ENCODE measurements at places on chromosomes 1 and 21. TPM values are rescaled to one million over a fixed set of nuclear protein-coding genes. Genes with fewer than 3 reads are reported as not detected.
A peak's percentile ranks its signal among the peaks of the same experiment; 100 is the strongest.

Gene CLCA4
- not detected for total RNA-seq

DNA sequence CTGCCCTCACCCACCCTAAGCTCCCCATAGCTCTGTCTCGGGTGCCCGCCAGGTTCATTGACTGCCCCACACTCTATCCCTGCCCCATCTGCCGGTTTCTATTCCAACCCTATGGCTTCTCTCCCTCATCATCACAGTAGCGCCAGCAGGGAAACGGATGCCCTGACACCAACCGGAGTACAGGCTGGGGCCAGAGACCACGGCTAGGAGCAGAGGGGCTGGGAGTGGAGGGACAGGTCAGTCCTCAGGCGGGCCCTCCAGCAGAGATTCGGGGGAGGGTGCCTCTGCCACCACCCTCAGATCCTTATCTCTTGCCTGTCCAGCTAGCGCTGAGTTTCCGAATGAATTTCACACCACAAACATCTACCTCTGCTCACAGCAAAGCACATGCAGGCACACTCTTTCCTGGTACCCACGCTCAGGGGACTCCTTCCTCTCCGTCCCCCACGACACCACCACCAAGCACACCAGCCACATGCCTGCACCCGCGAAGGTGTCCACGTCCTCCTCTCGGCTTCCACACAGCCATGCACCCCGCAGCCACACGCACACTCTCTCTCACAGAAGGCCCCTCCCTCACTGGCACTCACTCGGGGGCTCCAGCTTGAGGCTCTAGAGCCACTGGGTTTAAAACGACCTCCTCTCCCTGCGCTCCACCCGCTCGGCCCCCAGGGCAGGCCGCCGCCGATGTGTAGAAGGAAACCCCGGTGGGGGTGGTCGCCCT, 7.2 kb downstream of the TAL1 start:
- DNase-seq: no peak
- H3K27ac ChIP-seq: no peak overlapping the region
- peaks cover 94% of the 10 kb centered on the region for H3K27me3 ChIP-seq
- H3K4me3 ChIP-seq: no peak overlapping the region

GRCh38 chr1:168921629-168922028, 184.9 kb upstream of the ATP1B1 start:
- H3K27me3 ChIP-seq: no peaks in the 10 kb centered on the region
- H3K27ac ChIP-seq: no peak overlapping the region
- DNase-seq: no peak
- H3K4me1 ChIP-seq: no peaks in the 10 kb centered on the region

Gene ANKRD35
- total RNA-seq: 0.18 TPM

Gene CR1L
- 0.37 TPM for total RNA-seq

DNA sequence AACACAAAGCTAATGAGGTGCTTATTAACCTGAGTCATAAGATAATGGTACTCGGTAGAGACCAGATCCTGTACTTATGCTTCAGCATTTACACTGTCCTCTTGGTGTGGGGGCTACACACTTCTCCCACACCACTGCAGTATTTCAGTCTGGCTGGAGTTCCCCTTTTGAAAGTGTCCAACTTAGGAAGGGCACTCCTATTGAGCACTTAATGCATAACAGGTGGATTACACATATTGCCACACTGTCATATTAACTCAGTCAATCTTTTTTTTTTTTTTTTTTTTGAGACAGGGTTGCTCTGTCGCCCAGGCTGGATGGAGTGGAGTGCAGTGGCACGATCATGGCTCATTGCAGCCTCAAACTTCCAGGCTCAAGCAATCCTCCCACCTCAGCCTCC, 1.5 kb downstream of the GPATCH4 start:
- peaks cover 49% of the 10 kb centered on the region for H3K36me3 ChIP-seq
- no peak for DNase-seq
- H3K4me3 ChIP-seq: peak overlapping the region; percentile 91
- no peak overlapping the region for H3K27ac ChIP-seq
- H3K4me1 ChIP-seq: no peaks in the 10 kb centered on the region

GRCh38 chr1:230070321-230071208, 3.5 kb downstream of the GALNT2 start:
- H3K27me3 ChIP-seq: peaks cover 5% of the 10 kb centered on the region
- DNase-seq: no peak
- no peaks in the 10 kb centered on the region for H3K36me3 ChIP-seq
- H3K4me1 ChIP-seq: peaks cover 6% of the 10 kb centered on the region

Gene SPRR4
- not detected for total RNA-seq

GRCh38 chr21:40841524-40842196, 5.3 kb downstream of the DSCAM start:
- peak; percentile 81 for DNase-seq
- H3K4me3 ChIP-seq: peak overlapping the region; percentile 72
- no peaks in the 10 kb centered on the region for H3K36me3 ChIP-seq
- no peak overlapping the region for H3K27ac ChIP-seq

DNA sequence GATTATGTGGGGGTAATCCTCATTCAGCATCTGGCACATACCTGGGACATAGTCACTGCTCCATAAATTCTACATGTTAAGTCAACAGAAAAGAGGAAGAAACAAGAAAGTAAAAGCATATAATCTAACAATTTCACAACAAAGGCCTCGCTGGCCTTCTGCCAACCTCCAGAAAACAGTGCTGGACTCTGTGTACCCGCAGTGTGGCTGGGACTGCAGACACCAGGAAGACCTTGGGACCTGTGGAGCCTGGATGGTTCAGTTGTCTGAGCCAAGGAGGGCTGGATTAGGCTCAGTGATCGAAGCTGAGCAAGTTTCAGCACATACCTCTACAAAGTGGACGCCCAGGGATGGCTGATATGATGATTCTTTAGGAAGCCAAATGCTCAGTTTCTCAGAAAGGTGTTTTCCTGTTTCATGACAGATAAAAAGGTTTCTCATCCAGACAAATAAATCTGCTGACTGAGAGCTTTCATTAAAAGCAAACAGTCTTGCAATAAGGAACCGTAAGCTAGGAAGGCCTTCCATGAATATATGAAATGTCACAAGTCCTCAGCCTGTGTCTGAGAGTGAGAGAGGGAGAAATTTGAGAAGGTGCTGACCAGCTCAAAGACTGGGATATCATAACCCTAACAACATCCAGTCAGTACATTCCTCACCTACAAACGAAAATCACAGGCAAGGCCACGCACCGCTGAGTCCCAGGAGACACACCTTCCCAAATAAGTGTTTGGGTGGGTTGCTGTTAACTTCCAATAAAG, 48.4 kb downstream of the CAPZB start:
- no peak overlapping the region for H3K4me3 ChIP-seq
- peaks cover 7% of the 10 kb centered on the region for H3K4me1 ChIP-seq
- no peak overlapping the region for H3K27ac ChIP-seq
- peaks cover 12% of the 10 kb centered on the region for H3K36me3 ChIP-seq

DNA sequence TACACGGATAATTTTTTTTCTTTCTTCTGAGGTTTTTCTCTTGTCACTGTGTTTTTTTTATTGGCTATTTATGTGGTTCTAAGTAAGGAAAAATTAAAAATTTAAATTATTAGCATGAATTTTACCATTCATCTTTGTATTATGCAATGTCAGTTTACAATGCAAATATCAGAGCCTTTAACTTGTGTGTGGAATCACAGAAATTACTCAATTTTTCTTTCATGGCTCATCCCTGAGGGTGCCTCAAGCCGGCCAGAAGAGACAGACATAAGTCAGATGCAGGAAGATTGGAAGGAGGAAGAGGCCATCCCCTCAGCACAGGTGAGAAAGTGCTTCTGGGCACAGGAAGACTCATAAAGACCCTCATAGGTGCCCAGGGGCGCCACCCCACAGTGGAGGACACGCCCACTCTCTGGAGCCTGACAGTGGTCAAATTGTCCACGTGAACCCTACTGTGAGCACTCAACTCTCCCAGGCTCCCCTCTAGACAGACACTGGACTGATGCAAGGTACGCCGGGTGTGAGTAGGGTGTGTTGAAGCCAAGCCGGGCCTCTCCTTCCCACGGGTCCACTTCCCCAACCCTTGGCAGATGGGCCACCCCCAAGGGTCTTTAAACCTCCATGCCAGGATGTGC, 9.5 kb upstream of the LDLRAP1 start:
- H3K4me3 ChIP-seq: no peak overlapping the region
- no peak overlapping the region for H3K27ac ChIP-seq
- no peaks in the 10 kb centered on the region for H3K4me1 ChIP-seq
- no peak for DNase-seq
- no peaks in the 10 kb centered on the region for H3K36me3 ChIP-seq

- H3K4me3 ChIP-seq: peak overlapping the region; percentile 99
- H3K27me3 ChIP-seq: no peaks in the 10 kb centered on the region
- no peaks in the 10 kb centered on the region for H3K4me1 ChIP-seq
- no peak for DNase-seq
Measured at GRCh38 chr1:112396653-112397471, 848 bp downstream of the CTTNBP2NL start.

- no peaks in the 10 kb centered on the region for H3K4me1 ChIP-seq
- H3K27me3 ChIP-seq: no peaks in the 10 kb centered on the region
- peak; percentile 92 for DNase-seq
- H3K27ac ChIP-seq: no peak overlapping the region
- H3K4me3 ChIP-seq: peak overlapping the region; percentile 56
- no peaks in the 10 kb centered on the region for H3K36me3 ChIP-seq
Measured at GRCh38 chr21:45555557-45556301, 13.5 kb upstream of the SLC19A1 start.

Gene FALEC
- not detected for total RNA-seq

Gene ZNF683
- total RNA-seq: not detected

Gene CSMD2
- 5.2 TPM for total RNA-seq

Data from H9 (cell line).